ENCODE measurements at places on chromosomes 16 and 17.

DNA sequence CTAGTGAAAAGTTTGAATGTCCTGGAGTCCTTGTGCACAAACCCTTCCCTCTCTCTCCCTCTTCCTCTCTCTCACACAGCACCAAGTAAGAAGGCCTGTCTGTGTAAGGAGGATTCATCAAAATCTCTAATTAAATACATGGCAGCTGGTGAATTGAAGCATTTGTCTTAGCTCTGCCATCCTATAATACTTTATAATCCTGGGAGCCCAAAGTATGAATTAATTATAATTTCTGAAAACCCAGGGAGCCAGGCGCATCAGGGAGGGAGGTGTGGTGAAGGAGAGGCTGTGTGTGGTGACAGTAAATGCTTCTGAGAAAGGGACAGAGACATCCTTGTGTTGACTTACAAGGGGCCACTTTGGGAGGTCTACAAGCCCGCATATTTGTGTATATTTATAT is 691.4 kb upstream of the EEF2KMT start:
- no peak for DNase-seq

- no peak for DNase-seq
Measured at GRCh38 chr16:3029491-3030221, 5.8 kb downstream of the THOC6 start.

- DNase-seq = no peak
Measured at GRCh38 chr16:12315330-12316136, 339.0 kb downstream of the SNX29 start.

DNA sequence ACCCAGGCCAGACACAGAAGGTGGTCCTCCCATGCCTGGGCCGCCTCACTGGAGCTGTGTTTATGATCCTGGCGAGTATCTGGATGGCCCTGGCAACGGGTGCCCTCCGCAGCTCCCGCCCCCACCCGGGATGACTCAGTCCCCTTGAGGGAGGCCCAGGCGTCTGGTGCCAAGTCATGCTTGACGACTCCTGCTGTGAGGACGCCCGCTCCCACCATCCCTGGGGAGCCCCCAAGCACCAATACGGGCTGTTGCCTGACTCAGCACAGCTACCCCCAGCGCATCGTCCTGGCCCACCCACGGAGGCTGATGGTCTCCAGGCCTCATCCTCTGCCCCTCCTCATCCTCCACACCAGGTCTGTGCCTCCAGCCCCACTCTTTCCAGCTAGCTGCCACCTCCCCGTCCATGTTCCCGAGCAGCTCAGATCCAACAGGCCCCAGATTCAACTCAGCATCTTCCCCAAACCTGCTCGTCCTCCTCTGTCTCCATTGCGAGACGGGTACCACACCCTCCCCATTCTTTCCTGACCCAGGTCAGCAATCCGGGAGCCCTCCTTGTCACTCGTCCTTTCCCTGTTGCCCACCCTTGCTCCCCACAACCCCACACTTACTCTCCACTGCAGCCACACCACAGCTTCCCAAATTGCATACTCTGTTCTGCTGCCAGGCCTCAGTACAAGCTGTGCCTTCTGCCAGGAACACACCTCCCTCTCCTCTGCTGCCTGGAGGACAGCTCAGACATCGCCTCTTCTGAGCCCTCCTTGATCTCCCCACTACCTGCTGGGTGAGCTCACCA is 2.6 kb downstream of the CAMKK1 start:
- peak; percentile 41 for DNase-seq

DNA sequence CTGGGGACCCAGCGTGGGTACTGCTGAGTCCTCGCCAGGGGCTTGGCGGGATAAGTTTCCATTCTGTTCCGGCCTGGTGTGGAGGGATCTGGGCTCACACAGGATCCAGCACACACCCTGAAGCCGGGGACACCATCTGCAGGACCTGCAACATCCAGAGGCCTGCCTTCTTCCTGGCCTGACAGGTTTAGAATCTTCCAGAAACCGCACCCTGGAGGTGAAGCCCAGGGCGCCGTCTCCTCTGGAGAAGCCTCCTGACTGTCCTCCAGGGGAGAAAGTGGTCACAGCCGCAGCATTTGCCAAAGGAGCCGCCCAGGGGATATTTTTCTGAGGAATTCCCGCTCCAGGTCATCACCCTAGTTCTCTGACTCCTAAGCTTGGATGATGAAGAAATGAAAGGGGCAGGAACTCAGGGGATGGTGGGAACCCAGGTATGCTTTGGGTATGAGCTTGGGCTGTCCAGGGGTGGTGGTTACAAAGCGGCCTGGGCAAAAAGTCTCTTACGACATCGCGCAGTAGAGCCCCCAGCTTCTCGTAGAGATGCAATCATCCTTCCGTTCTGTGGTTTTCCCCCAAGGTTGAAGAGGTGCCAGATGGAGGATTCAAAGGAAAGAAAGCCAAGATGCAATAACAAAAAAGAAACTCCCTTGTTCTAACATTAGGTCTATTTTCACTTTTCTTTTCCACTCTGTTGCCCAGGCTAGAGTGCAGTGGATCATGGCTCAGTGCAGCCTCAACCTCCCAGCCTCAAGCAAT is 9.1 kb upstream of the CRISPLD2 start:
- no peak for DNase-seq

DNA sequence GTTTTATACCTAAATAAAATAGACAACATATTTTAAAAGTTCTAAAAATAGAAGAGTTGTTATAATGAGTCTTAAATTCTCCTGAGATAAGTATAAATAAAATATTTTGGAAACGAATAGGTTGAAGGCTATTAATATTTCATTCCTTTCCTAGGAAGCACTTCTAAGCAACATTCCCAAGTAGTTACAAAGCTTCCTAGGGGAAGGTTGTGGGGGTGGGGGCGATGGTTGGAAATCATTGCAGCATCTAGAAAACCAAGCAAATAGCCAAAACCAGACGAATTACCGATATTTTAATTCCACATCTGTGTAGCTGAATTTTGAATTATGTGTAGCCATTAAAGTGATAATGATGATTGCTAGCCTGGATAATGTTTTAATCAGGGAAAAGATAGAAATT is 26.9 kb downstream of the PTRH2 start:
- DNase-seq = no peak

DNA sequence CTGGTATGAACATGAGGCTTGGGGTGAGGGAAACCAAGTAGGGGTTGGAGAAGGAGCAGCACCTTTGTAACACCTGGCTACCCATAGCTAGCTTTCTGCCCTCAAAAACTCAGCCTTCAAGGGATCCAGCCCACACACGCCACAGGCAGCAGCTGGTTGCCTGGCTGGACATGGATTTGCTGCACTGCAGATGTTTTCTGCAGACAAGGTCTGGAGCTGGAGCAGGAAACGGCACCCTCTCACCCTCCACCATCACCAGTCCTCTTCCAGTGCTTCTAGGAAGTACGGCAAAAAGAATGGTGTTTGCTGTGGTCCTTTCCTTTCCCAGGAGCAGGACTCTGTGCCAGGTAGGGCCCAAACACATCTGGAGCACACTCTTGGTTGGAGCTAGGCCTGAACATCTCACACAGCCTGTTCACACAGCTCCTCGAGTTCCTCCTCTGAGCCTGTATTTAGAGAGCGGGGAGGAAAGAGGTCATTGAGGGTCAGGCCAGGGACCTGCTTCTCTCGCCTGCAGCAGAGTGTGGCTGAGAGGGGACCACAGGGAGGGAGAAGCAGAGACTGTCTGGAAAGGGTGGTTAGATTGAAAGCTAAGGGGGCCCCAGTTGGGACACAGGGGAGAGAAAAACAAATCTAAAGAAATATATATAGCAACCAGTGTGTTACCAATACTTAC is 2.7 kb upstream of the SUPT4H1 start:
- DNase-seq = no peak

GRCh38 chr16:81266680-81267095 is 28.2 kb downstream of the BCO1 start:
- DNase-seq = no peak

DNA sequence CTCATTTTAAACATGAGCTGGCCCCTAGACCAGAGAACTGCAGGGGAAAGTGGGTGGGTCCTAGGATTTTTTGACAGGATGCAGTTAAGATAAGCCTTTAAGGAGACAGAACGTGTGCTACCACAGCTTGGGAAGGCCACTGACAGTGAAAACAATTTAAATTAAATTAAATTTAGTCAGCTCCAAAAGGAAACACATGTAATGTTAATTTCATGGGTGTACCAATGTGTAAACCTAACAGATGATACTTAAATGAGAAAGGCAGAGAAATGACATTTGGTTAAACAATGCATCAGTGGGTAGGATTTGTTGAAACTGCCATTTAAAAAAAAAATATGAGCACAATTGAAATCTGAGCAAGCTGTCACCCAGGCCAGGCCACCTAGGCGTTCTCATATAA is 250.8 kb downstream of the XYLT1 start:
- no peak for DNase-seq

DNA sequence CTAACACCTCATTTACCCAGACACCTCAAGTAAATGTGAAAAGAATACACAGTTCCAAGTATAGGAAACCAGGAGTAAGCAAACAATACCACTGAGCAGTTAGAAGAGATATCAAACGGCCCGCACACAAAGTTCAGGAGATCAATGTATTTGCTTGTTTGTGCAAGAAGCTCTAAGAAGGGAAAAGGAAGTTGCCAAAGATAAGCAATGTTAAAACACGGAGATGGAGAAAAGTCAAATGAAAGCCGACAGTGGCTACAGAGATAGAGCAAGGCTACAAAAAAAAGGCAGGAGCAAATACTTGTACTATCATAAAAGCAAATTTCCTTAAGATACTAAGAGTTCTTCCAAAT is 29.5 kb downstream of the PSME3IP1 start:
- DNase-seq = no peak

DNA sequence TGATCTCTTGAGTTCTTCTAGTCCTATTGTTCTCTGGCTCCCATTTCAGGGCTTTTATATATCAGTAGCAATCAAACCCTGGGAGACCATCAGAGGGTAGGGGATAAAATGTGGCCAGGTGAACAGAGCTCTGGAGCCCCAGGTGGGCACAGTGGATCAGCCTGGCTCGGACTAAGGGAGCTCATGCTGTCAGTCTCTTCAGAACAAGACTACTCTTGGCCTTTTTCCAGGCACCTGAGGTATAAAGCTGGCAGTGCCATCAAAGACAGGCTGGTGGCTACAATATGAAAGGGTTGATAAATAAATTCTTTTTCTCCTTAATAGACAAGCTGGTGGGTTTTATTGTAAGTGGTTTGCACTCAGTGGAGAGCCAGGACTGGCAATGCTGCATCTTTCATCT is 160.0 kb upstream of the CCL2 start:
- no peak for DNase-seq

DNA sequence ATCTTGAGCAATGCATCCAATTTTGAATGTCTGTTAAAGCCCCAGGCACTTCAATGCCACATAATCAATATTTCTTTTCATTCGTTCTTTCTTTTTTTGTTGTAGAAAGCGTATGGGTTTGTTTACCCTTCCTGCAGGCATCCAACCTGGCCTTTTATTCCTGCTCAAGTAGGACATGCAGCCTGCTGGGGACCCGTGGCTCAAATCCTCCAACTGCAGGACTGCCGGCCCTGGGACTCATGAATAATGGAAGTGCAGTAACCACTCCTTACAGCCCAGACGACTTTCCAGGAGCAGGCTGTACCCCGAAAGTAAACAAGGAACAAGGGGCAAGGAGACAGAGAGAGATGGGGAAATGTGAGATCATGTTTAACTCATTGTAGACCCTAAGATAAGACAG is 126.4 kb downstream of the SALL1 start:
- DNase-seq = no peak

DNA sequence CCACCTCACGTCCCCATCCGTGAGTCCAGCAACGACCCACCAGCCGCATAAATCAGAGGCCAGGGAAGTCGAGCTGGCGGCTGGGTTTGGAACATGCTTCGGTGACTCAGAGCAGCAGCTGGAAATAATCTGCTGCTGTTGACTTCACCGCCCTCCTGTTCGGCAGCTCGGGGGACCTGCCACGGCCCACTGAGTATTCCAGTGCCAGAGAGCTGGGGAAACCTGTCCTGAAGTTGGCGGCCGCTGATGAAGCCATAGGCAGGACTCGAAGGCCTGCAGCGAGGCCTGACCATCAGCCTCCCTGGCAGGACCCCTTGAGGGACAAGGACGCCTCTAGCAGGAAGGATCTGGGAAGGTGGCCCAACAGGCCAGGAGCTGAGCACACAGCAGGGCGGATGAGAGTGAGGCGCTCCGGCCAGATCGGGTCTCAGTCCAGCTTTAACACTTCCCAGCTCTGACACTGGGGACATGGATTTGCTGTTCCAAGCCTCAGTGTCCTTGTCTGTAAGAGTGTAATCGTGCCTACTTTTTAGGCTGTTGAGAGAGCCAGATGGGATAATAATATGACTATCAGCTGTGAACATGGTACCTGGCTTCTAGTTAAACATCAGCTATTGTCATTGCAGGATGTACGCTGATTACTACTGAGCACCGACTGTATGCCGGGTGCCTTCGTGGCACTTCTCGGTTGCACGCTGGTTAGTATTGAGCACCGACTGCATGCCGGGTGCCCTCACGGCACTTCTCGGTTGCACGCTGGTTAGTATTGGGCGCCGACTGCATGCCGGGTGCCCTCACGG is 50.4 kb upstream of the CIBAR2 start:
- DNase-seq = no peak

DNA sequence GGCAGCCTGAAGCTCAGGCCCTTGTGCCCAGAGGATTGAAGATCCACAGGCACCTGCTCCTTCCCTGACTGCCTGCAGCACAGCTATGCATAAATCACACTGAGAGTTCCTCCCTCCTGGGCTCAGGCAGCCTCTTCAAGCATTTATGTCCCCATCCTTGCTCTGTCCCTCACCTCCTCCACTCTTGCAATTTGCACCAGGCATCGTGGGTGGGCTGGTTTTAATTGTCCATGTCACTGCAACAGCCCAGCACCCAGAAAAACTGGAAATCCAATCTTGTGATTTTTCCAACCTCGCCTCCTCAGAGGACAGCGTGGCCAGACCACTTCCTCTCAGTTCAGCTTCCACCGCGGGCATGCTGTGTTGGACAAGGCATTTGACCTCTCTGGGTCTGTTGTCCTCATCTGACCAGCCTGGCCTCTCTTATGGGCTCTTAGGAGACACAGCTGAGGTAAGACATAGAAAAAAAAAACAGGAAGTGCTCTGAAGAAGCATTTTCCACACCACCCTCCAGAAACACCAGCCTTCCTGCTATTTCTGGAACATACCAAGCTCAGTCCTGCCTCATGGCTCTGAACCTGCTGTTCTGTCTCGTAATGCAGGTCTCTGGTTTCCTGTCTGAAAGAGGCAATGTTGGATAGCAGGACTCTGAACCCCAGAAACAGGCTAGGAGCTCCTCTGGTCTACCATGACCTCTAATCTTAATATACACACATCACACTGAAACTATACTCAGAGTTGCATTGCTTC is 8.3 kb downstream of the TMEM114 start:
- DNase-seq = peak; percentile 28

Measured in anterior cingulate cortex (tissue), 58 donors.